ENCODE measurements at places on chromosomes 13 and 19.
A peak's percentile ranks its signal among the peaks of the same experiment; 100 is the strongest.

GRCh38 chr19:32022044-32022640, 323.3 kb upstream of the ZNF507 start:
- no peak for DNase-seq

- DNase-seq: no peak
These were observed 4.9 kb downstream of the TMEM259 start for GRCh38 chr19:1015782-1016646.

GRCh38 chr13:107202371-107203023, 634.6 kb upstream of the ARGLU1 start:
- DNase-seq: no peak

DNA sequence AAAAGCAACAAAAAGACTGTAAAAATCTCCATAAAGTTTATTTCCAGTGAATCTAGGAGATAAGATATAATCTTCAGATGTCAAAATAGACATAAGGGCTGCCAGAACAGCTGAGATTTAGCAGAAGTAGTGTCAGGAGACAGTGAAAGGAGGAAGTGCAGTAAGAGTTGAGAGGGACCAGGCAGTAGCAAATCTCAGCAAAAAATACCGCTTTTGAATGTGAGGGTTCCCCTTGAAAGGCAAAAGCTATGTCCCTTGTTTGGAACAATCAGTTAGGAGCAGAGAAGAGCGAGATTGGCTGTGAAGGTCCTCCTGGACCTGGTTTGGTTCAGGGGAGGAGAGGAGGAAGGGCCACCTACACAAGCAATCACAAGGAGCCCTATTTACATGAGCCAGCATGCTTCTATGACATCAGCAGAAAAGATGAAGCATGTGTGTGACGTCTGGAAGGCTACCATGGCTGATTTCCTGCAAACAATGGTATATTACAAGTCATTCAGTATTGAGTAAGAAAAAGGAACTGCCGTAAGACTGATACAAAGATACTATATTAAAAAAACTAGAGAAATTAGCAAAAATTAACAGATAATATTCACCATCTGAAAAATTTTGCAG, 98.9 kb upstream of the SIAH3 start:
- DNase-seq: peak; percentile 6

Measured in natural killer cell (primary cell).